Right kidney (tissue), 9 donors: ENCODE measurements at places on chromosomes 16 and 17.
A peak's percentile ranks its signal among the peaks of the same experiment; 100 is the strongest.

DNA sequence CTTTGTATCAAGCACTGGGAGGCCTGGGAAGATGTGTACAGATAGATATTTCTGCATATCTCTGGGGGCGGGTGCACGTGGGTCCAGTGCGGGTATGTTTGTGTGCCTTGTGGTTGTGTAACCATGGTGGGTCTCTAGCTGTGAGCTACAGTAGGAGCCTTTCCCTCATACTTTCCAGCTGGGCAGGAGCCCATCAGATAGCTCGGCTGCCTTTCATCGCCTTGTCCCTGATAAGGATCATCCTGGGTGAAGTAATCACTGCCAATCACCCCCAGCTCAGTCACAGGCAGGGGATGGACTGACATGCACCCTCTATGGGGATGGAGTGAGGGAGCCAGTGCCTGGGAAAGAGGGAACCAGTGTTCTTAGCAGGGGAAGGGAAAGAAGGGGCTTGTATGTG is 3.2 kb upstream of the SCRN2 start:
- no peak for DNase-seq

DNA sequence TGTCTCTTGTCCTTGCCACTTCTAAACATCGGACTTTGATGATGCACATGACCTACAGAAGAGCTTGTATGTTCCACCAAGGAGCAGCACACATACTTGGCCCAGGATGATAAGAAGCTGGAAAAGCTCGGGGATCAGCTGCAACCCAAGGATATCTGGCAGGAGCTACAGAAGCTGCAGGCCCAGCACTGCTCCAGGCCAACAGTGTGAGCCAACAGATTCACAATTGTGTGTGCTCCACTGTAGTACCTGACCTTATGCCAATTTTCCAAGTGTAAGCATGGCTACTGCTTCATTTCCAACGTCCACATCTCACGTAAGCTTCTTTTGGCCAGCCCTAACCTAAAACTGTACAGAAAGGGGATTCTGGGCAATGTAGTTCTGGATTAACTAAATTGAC is 83.4 kb downstream of the COX10 start:
- DNase-seq = no peak

GRCh38 chr17:3006801-3007200 is 56.6 kb downstream of the OR1D5 start:
- DNase-seq = no peak

- DNase-seq = no peak
Measured at GRCh38 chr16:87552772-87553573, 49.3 kb upstream of the JPH3 start.

GRCh38 chr17:11240041-11240840 is 772 bp upstream of the SHISA6 start:
- DNase-seq = peak; percentile 60

DNA sequence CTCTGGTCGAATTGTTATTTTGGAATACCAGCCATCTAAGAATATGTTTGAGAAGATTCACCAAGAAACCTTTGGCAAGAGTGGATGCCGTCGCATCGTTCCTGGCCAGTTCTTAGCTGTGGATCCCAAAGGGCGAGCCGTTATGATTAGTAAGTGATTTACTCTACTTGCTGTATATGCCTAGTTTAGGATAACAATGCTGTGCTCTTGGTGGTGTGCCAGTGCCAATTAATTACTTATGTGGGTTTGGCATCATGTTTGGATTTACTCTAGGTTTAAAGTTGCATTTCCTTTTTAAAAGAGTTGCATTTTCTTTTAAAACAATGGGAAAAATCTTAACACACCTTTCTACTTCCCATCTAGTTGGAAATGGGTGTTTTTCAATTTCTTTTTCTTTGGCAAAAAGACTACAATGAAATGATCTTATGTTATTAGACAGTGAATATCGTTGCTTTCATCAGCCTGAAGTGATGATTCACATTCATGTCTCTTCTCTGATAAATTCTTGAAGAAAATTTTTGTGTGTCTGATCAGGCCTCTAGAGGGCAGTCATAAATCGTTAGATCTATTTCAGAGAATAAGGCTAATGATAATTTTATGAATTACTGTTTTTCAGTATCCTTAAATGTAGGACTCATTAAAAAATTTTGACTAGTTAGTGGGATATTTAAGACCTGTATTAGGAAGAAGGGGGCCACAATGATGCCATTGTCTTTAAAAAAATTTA is 5.6 kb downstream of the SF3B3 start:
- DNase-seq = no peak

DNA sequence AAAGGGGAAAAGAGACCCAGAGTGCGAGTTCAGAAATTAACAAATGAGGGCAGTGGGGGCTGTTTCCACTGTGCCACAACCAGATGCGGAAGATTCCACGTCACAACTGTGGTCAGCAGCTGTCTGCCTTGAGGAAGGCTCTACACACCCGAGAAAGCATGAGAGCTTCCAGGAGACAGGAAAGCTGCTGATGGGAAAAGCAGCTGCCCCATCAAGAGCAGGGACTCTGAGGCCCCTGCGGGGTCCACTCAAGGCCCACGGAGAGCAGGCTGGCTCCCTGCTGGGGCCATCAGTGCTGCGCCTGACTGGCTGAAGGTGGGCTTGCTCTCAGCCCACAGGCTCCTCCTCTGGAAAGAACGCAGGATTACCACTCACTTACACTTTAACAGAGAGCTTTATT is 14.8 kb upstream of the TRAP1 start:
- DNase-seq = no peak

DNA sequence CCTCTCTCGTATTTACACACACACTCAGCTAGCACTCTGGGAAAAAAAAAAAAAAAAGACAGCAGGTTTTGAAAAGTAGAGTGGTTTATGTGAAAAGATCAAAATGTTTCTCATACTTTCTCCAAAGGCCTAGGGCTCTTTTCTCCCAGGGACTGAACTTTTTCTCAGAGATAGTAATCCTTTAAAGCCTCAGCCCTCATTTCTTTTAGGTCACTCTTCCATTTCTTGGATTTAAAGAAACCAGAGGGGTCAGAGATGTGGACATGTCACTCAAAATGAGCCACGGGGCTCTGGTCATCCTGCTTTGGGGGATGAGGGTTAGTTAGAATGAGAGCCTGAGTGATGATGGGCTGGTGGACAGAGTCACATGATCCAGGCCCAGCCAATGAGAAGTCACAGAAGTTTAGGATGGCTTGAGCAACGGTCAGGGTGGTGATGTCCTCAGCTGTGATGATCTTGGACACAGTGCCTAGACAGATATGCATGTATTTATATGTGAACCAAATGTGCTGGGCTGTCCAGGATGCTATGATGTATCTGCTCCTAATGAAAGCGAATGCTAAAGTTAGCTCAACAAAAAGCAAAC is 33.7 kb upstream of the AXIN2 start:
- no peak for DNase-seq

DNA sequence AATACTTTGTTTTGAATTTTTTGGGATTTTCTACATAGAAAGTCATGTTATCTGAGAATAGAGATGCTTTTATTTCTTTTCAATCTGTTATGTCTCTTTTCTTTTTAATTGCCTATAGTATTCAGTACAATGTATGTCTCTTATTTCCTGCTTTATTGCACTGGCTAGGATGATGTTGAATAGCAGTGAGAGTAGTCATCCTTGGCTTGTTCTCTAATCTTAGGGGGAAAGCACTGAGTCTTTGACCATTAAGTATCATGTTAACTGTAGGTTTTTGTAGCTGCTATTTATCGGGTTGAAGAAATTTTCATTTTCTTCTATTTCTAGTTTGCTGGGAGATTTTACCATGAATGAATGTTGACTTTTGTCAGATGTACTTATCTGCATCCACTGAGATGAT is 10.0 kb upstream of the ABCA3 start:
- DNase-seq = no peak

GRCh38 chr16:87701505-87701921 is 64.3 kb downstream of the KLHDC4 start:
- DNase-seq = no peak

DNA sequence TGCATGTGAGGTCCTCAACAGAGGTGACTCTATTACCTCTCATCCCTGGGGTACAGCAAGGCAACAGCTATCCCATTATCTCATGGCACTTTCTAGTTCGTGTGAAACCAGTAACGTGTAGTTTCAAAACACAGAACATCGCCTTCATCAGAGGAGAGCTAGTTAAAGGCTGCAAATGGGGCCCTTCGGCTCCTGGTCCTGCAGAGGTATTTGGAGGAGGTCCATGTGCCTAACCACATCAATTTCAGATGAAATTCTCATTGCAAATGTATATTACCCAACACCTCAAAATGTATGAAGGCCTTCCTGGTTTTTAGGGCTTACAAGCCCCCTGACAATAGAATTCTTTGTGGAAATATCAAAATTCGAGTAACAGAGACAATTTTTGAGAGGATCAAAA is 95.7 kb upstream of the PSMD7 start:
- no peak for DNase-seq

DNA sequence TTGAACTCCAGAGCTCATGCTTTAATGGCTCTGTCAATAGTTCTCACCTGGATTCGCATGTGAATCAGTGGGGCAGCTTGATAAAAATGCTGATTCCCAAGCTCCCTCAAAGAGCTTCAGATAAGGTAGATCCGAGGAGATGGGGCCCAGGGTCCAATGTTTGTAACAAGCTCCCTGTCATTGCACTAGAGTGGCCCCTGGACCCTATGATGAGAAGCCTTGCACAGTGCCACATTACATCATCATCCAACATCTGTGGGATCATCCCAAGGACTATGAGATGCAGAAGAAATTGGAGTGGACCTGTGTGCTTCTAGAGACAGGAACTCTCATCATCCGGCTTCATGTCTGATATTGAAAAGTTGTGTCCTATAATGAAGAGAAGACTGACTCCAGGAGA is 340.8 kb downstream of the SHISA9 start:
- DNase-seq = no peak

DNA sequence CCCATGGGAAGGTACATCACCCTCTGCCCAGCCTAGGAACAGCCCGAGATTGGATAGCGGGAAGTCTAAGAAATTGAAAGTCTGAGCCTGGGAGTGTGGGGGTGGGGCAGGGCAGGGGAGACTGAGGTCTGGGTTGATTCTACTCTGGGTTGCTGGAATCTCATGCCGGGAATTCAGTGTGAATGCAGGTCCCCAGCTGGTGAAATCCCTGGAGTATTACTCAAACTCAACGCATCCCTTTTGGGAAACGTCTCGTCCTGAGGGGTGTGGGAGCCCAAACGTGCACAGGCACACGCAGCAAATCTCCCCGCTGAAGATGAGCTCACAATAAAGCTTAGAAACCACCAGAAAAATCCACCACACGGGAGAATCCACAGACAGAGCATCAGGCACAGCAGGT is 55.4 kb downstream of the SOCS1 start:
- no peak for DNase-seq

DNA sequence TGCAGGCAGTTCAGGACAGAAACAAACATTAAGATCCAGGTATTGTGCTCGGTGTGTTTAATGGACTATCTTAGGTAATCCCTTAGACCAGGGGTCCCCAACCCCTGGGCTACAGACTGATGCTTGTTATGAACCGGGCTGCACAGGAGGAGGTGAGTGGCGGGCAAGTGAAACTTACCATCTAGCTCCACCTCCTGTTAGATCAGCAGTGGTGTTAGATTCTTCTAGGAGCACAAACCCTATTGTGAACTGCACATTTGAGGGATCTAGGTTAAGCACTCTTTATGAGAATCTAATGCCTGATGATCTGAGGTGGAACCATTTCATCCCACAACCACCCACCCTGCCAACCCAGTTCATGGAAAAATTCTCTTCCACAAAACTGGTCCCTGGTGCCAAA is 37.8 kb upstream of the ASIC2 start:
- DNase-seq = no peak

DNA sequence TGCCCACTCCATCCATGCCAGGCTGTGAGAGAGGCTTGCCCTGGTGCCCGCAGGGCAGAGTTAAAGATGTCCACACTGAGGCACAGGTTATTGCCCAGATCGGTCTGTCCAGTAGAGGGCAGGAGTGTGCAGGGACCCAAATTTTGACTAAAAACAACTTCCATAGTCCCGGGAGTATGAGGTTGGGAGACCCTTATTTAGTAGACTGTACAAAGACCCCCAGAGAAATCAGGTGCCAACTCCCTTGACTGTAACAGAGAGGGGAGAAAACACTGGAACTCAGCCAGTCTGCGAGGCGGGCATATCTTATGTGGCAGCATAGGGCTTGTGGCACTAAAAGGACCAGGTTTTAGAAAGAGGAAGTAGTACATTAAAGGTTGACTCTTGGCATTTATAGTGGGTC is 43.4 kb downstream of the HNF1B start:
- no peak for DNase-seq

DNA sequence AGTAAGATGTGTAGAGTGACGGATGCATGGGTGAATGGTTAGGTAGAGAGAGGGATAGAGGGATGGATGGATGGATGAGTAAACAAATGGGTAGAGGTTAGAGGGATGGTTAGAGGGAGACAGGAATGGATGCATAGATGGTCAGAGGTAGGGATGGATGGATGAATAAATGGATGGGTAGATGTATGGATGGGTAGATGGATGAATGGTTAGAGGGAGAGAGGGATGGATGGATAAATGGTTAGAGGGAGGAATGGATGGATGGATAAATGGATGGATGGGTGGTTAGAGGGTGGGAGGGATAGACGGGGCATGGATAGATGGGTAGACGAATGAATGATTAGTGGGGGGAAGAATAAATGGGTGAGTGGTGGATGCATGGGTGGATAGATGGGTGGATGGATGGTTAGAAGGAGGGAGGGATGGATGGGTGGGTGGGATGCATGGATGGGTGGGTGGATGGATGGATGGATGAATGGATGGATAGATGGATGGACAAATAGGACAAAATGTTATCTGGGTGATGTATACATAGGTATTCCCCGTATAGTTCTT is 29.2 kb upstream of the SNN start:
- DNase-seq = no peak

- DNase-seq = no peak
Measured at GRCh38 chr16:68429076-68429854, 19.0 kb downstream of the SMPD3 start.

DNA sequence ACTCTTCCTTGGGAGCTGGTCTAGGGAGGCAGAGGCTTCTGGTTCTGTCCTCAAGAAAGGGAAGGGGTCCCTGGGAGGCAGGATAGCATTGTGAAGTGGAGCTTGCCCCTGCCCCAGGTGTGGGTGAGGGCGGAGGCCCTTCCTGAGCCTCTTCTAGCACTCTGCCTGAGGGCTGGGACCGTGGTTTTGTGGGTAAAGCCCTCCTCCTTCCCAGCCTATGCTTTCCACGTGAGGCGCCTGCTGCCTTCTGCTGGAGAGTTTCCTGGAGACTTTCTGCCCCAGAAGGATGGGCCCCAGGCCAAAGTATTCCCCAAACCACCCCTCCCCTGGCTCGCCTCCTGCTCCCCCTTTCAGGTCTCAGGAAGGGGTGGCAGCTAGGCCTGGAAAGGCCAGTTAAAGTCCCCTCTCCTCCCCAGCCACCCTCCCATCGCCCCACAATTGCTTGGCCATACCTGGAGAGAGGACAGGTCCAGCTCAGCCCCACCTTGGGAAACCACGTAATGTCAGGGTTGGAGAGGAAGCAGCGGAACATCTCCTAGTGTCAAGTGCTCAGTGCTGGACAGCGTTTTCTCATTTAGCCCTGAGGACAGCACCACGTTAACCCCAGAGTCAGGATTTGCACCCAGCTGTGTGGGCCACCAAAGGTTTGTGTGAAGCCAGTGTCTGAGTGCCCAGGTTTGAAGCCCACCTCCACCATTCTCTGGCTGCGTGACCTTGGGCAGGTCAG is 5.6 kb downstream of the SBK1 start:
- no peak for DNase-seq
